Stimulated activated CD4-positive, alpha-beta T cell treated with anti-CD3 and anti-CD28 coated beads, Interleukin-1b, Interleukin-23, amount 100 ng/mL, for 4 hours (primary cell): ENCODE measurements at places on chromosomes 1 and 21.

DNA sequence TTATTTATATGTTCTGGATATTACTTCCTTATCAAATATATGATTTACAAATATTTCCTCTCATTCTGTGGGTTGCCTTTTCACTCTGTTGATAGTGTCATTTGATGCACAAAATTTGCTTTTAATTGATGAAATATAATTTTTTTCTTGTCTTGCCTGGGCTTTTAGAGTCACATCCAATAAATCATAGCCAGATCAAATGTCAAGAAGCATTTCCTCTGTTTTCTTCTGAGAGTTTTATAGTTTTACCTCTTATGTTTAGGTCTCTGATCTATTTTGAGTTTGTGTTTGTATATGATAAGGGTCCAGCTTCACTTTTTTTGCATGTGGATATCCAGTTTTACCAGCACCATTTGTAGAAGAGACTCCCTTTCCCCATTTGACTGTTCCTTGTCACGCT lies 29.5 kb downstream of the CD46 start:
- DNase-seq, result no peak

GRCh38 chr1:107158991-107159390 lies 18.2 kb downstream of the NTNG1 start:
- no peak for DNase-seq

DNA sequence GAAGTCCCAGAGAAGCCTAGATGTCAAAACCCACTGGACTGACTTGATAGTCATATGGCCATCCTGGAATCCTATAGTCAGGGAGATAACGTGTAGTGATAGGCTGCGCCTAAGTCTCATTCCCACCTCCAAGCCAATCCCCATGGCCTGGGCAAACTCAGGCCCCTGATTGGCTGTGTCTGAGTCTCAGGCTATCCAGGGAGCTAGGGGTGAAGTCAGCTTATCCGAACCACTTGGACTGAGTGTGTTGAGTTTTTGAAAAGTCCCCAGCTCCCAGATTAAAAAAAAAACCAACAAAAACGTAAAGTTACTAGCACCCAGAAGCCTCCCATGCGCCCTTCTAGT lies 51.6 kb downstream of the PIK3CD start:
- DNase-seq, result no peak

GRCh38 chr1:220315070-220315839 lies 43.0 kb upstream of the RAB3GAP2 start:
- no peak for DNase-seq

DNA sequence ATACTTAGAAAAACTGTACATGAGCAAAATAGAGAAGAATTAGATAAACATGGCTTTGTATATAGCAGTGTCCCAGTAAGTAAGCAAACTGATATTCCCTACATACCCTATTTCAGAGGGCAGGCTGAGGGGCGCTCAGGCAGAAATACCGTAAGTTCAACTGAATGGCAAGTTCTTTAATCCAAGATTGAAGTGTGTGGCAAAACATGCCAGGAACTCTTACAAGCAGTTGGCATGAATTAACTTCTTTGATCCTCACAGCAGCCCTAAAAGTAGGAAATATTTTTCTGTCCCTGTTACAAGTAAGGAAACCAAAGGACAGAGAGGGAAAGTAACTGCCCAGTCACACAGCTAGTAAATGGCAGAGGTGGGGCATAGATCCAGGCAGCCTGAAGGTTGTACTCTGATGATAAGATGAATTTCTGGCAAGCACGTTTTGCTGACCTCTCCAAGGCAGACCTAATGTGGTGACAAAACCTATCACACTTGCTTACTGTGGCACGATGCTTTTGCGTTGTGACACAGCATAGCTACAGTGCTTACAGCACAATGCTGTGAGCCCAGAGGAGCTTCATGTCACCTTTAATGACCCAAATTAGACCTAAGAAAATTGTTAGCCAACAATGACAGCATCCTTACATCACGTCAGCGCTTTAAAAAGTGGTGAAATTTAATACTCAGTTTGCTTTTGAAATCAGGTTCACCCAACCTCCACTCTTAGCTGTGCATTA lies 35.0 kb upstream of the THEM4 start:
- DNase-seq, result no peak

- no peak for DNase-seq
These were observed 2.8 kb downstream of the TARBP1 start for GRCh38 chr1:234476172-234476571.

- DNase-seq, result no peak
These were observed 3.5 kb downstream of the RO60 start for GRCh38 chr1:193062698-193063463.

DNA sequence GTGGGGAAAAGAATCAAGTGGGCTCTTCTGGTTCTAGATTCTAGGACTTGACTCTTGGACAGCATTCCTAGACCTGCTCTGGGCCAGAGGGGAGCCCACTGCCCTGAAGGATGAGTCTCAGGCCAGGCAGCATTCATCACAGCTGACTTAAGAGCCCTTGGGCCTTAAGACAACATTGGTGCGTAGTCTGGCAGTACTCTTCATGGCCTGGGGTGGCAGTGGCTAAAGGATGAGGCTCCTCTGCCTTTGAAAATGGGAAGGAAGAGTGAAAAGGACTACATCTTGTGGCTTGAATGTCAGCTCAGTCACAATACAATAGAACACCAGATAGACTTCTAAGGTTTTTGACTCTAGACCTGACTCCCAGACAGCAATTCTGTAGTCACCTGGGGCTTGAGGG lies 1415.1 kb upstream of the PRMT6 start:
- no peak for DNase-seq

GRCh38 chr1:232472485-232473041 lies 157.4 kb downstream of the SIPA1L2 start:
- DNase-seq, result no peak

DNA sequence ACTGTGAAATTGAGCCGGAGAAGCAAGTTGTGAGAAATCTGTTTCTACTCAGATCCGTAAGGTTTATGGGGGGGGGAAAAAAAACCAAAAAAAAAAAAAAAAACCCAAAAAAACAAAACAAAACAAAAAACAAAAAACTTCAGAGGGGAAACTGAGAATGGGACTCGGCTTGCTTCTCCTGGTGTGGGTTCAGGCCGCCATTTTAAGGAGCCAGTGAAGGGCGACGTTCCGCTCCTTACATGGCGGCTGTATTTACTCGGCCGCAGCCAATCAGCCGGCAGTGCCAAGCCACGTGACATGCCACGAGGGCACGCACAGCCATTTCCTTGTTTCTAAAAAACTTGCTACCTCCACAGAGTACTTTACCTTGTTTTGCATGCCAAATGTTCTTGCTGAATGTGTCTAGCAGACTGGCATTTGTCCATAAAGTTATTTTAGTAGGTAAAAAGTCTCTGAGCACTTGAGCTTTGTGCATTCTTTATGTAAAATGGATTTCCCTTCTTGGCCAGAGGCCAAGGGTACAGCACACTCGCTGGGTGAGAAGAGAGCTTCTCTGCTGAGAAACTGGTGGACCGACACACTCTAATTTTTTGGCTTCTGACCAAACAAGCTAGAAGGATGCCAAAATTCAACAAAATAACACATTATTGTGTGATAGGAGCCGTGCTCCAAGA lies 101.8 kb downstream of the NFIA start:
- DNase-seq, result no peak

GRCh38 chr1:182833271-182833670 lies 5.9 kb upstream of the DHX9 start:
- no peak for DNase-seq

- no peak for DNase-seq
These were observed 29.0 kb downstream of the NME7 start for GRCh38 chr1:169338617-169339016.

GRCh38 chr21:37675202-37675801 lies 241.0 kb downstream of the KCNJ6 start:
- DNase-seq, result peak; percentile 40

DNA sequence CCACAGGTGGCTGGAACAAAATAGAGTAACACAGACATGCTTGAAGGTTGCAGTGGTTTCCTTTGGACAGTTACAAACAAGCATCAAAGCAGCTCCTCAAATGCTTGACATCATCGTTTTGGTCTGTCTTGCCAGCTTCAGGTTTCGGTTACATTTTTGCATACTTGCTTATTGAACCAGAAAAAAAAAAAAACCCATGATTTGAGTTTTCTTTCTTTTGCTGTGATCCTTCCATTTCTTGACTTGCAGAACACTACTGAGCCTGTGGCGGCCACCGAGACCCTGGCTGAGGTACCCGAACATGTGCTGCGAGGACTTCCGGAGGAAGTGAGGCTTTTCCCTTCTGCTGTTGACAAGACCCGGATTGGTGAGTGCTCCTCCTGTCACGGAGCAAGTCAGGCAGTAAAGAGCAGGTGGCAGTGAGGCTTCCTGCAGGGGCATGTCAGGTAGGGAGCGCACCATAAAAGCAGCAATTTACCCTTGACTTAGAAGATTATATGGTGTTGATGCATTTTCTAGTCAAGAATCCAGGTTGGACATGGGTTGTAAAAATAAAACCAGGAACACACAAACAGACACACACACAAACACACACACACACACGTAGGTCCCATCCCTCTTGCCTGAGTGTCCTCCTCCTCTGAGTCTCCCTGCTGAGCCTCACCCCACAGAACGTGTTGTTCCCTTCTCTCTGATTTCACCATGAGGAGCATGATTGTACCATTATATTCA lies 30.9 kb downstream of the PRDM2 start:
- peak; percentile 48 for DNase-seq

- no peak for DNase-seq
These were observed 36.6 kb downstream of the TBX19 start for GRCh38 chr1:168317309-168317708.

DNA sequence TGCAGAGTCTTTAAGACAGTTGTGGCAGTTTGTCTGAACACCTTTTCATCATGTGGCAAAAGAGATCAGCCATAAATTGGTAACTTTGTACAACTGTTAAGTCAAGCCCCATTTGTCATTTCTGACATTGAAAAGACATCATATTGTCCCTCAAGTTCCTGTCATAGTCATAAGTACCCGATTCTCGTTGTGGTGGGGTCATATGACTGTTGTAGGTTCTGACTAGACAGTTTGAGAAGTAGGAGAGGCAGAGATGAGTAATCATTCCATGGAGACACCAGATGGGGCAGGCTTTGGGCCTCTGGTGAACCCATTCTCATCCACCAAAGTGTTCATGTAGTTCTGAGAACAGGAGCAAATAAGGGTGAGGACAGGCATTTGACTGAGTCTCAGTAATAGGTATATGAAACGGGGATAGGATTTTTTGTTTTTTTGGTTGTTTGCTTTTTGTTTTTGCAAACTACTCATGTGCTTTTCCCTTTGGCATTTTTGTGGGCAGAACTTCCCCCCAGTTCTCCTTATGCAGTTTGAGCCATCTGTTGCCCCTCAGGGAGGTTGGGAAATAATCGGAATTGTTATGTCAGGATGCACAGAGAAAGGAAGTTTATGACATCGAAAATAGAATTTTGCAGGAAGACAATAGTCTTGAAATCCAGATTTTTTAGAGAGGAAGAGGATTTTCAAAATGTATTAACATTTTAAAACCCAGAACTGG lies 86.9 kb upstream of the KCNE2 start:
- no peak for DNase-seq

DNA sequence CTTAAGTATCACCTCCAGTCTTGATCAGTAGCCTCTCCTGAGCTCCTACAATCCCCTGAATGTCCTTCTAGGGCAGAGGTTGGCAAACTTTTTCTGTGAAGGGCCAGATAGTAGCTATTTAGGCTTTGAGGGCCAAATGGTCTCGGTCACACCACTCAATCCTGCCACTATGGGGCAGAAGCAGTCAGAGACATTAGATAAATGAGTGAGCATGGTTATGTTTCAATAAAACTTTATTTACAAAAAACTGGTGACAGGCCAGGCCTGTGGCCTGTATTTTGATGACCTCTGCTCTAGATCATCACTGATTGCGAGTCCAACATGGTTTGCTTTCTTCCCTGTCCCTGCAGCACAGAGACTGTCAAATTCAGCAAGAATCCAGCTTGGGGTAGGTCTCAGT lies 36.3 kb downstream of the LRP8 start:
- DNase-seq, result no peak

GRCh38 chr1:26015358-26015757 lies 6.2 kb upstream of the EXTL1 start:
- DNase-seq, result no peak

- no peak for DNase-seq
These were observed 32.4 kb upstream of the ZNF124 start for GRCh38 chr1:247204177-247204647.

DNA sequence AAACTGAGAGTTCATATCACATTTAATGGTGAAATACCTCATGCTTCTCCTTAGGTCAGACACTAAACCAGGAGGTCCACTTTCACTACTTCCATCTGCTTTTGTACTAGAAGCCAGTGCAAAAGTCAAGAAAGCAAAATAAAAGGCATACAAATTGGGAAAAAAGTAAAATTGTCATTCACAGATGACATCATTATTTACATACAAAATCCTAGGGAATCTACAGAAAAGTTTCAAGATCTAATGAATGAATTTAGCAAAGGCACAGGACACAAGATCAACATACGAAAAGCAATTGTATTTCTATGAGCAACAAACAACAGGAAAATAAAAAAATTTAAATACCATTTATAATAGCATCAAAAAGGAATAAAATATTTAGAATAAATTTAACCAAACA lies 41.5 kb downstream of the LYST start:
- DNase-seq, result no peak

GRCh38 chr21:25912402-25912746 lies 177.6 kb downstream of the GABPA start:
- DNase-seq, result no peak

DNA sequence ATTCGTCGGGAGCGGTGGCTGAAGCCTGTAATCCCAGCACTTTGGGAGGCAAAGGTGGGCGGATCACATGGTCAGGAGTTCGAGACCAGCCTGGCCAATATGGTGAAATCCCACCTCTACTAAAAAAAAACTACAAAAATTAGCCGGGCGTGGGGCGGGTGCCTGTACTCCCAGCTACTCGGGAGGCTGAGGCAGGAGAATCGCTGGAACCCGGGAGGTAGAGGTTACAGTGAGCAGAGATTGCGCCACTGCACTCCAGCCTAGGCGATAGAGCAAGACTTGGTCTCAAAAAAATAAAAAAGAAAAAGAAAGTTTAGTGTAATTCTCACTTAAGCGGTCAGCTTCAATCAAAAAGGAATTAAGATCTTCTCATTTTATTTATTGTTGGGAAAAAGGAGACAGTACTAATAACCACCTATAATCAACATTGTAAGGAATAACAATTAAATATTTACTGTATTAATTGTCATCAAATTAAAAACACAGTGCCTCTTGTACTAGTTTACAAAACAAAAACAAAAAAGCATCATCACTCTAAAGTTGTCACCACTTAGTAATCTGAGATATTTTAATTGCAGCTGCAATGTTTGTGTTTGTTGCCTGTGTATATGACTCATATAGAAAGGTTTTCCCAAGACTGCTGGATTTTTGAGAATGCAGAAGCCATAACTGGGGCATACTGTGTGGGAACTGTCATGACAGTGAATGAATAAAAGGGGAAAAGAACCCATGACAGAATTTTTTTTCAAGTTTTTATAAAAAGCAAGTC lies 3.7 kb downstream of the FBXO42 start:
- DNase-seq, result no peak

- DNase-seq, result no peak
These were observed at the start of gene DAB1 for GRCh38 chr1:57423656-57424211. Gene DAB1 (minus strand): TSS chr1:57424060. CDS start chr1:57291030, 133,030 bp downstream.

- DNase-seq, result no peak
These were observed 427 bp downstream of the FAM3B start for GRCh38 chr21:41317063-41317392.

GRCh38 chr1:238476841-238477240 lies 586.1 kb upstream of the ZP4 start:
- DNase-seq, result no peak
